Stimulated activated CD4-positive, alpha-beta T cell treated with anti-CD3 and anti-CD28 coated beads, Interleukin-1b, Interleukin-23, amount 100 ng/mL, for 1 hour (primary cell): ENCODE measurements at places on chromosomes 13 and 19.

DNA sequence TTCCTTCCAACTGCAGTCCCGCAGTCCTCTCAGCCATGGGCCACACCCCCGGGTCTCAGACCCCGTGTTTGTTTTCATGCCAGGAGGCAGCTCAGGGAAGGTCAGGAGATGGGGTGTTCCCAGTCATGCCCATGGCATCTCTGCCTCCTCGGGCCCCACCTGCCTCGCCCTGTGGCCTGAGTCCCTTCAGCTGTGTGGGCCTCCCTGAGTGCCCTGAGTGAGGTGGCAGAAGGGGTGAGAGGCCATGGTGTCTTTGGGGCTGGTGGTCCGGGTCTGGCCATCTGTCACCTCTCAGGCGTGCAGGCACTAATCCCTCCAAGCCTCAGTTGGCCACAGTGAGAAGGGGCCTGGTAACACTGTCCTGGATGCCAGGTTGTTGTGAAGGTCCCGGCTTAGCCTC, 10.9 kb upstream of the KDM4B start:
- no peak for DNase-seq

DNA sequence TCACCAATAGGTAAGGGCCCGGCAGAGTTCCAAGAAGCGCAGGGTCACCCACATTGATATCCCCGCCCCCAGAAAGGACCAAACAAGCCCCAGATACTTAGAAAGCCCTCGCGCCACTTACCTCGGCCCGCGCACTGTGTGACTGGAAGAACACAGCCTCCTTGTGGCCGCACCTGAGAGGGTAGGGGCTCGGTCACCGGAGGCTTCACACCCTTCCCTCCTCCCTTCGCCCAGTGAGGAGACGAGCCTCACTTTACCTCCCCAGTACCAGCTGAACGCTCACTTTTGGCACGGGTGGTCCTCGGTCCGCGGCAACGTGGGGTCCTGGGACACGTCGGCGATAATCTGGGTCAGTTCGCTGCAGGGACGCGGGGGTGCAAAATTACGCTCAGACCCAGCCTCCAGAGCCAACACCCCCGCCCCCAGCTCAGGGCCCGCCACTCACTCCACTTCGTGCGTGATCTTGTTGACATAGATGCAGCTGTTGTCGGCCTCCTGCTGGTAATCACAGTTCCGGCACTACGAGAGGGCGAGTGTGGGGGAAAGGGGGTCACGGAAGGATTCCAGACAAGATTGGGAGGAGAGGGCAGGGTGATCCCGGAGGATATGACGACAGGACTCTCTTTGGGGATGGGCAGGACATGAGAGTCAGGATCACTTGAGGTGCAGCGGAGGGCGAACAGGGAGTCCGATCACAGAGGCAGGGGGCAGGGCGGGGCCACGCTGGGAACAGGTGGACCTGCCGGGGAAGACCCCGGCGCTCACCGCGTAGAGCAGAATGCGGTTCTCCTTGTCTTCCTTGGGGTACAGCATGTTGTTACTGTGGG, 568 bp downstream of the POLR2I start:
- no peak for DNase-seq

DNA sequence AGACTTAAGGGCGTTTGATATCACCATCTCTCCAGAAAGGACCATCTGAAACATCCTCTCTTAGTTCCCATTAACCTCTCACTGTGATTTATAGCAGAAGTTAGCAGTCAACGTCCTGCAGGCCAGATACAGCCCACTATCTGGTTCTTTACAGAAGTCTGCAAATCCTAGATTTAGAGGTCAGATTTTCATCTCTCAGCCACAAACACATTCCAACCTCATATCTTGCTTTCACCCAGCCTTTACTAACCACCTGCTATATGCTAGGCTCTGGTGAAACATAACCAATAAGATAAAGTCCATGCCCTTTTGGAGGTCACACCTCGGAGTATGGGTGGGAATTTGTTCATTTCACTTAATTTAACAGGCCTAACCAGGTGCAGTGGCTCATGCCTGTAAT, 76.8 kb upstream of the CACNA1A start:
- DNase-seq, result no peak

DNA sequence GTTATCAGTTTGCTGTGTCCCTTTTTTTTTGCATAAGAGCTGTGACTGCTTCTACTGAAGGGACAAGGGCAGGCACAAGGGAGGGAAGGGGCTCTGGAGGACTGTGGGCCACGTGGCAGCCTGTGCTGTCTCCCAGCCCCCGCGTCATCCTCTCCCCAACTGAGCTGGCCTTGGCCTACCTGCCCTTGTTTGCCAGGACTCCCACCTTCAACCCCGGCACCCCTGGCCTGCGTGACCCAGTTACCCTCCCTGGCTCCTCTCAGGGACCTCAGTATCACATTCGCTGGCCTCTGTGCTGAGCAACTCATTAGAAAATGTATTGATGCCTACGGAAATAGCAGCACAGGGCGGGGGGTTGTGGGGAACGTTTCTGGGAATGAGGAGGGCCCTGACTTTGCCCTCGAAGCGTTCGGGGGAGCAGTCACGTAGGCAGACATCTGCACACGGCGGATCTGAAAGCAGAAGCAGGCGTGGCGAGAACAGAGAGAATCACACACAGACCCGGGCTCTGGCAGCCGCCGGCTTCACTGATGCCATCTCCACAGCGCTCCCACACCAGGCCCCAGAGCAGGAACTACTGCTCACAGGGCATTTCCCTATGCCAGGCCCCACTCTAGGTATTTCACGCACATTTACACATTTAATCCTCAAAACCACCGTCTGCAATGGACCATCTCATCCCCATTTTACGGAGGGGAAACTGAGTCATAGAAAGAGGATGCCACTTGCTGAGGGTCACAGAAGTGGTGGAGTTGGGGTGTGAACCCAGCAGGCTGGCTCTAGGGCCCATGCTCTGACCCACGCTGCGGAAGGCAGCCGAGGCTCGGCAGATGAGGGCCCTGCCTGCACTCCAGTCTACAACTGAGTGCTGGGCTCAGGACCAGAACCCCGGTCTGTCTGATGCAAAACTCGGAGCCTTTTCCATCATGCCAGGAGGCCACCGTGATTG, 5.7 kb upstream of the ATF5 start:
- DNase-seq, result no peak

DNA sequence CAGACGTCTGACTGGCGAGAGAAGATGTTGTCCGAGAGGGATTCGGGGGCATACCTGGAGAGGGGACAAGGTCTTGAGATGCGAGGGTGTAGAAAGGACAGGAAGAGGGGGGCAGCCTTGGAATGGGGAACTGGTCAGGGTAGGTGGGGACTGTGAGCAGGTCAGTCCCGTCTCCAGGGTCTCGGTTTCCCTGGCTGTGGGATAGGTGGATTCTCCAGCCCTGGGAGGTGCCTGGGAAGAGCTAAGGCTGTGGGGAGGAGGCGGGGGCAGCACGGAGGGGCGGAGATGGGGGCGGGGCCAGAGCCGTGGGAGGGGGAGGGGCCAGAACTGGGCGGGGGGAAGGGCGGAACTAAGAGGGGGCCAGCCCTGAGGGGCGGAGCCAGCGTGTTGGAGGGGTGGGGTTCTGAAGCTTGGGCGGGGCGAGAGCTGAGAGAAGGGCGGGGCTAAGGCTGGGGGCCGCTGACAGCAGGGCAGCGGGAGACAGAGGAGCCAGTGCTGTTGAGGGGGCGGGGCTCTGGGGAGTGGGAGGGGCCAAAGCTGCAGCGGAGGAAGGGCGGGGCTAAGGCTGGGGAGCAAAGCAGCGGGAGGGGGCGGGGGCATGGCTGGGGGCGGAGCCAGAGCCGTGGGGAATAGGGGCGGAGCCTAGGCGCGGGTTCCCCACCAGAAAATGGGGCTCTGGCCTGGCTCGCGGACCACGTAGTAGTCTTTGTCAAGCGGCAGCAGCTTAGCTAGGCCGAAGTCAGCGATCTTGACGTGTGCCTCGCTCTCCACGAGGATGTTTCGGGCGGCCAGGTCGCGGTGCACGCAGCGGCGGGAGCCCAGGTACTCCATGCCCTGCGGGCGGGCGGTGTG, 9.5 kb upstream of the INSL3 start:
- no peak for DNase-seq

- no peak for DNase-seq
Measured at GRCh38 chr19:34454091-34454490, 25.9 kb downstream of the UBA2 start.
